CD4-positive, alpha-beta T cell treated with Interleukin-17A for 1 hour (primary cell): ENCODE measurements at places on chromosomes 7 and 10.

- no peak for DNase-seq
Observed at GRCh38 chr7:42347616-42348015, 110.6 kb upstream of the GLI3 start.

DNA sequence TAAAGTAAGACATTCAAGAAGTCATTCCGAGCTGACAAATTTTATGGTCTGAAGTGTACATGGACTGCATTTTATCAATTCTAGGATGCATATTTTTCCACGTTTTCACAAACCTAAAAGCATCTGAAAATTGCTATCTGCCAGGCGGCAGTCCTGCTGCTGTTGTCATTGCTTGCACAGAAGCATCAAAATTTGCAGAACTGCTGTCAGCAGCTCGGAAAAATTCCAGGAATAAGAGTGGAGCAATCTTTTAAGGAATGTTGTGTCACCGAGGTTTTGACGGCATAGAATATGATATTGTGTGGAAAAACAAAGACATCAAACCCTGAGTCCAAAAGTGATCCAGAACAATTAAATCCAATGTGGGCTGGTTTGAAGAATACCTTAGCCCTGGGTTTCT lies 61.4 kb downstream of the CHCHD3 start:
- DNase-seq: no peak

DNA sequence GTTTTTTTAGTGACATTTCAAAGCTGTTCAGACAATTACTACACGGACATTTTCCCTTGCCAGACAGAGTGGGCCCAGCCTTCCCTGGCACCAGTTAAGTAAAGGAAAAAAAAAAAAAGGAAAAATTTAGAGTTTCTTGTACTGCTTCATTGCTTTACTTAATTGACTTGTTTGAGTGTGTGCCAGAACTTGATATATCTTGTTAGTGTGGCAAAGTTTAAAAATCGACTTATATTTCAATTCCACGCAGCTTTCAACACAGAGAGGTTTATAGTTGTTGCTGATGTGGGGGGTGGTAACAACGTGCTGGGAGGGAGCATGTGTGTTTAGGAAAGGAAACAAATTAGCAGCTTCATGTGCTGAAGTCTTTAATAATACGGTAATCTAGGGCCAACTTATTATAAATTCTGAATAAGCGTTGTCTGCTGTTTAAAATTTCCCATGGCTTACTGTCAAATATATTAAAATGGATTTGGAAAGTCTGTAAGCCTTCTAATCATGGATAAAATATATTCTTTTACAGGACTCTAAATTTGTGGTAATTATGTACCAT lies 1104.6 kb downstream of the SORCS3 start:
- no peak for DNase-seq

DNA sequence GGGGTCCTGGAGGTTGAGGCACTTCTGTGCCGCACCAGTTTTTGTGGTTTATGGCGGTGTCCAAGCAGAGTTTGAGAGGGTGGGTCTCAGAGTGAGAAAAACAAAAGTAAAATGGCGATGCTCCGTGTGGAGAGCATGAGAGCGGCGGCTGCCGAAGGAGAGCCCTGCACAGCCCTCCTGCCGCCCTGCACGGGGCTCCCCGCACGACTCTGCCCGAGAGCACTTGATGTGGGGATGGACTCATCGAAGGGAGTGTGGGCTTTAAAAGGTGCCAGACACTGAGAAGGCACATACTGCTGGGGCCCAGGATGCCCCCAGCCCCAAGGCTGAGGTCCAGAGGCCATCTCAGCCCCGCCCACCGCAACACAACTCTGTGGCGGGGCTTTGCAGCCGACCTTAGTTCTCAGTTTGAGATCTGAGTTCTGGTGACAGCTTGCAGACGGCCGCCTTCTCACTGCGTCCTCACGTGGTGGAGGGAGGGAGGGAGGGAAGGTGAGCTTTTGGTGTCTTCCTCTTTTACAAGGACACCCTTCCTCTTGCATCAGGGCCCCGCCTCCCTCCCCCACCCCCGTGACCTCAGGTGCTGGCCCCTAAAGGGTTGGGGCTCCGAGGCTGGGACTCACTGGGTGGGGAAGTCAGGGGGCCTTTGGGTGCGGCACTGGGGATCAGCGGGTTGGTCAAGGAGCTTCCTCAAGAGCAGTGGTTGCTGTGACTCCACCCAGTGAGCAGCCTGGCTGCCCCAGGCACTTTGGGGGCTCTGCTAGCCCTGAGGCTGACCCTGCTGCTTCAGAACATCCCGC lies 69.1 kb downstream of the NKX6-2 start:
- no peak for DNase-seq

DNA sequence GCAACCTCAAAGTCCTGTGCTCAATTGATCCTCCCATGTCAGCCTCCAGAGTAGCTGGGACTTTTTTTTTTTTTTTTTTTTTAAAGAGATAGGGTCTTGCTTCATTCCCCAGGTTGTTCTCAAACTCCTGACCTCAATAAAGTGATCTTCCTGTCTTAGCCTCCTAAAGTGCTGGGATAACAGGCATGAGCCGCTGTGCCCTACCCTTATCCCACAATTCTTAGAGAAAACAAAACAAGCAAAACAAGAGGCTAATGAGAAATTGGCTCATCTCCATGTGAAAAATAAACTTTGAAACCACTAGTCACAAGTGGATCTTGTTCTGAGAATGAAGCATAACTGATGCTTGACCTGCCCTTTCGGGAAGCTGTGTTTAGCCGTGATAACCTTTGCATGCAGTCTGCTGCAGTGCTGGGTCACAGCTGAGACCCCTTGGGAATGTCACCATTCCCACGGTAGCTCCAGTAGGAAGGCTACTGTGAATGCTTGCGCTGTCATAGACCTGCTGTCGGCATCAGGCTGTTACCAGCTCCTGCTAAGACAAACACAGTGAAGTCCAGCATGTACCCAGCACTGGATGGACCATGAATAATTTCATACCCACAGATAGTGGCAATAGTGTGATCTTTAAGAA lies 290.7 kb upstream of the KIAA1217 start:
- DNase-seq: no peak

DNA sequence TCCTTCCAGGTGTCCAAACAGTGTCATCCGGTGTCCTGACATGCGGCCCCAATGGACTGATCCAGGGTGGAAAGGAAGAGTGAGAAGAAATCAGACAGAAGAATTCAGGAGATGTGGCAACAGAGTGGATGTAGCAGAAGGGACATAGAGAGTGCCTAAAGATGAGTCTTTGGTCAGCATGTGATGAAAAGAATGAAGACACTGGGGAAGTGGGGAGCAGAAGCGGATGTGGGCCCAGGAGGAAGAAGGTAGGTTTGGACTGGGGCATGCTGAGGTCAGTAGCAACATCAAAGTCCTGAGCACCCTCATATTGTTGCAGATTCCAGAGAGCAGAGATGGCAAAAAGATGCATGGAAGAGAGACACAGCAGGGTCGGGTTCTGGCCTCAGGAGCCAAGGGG lies 71.8 kb upstream of the STEAP1B start:
- DNase-seq: no peak

DNA sequence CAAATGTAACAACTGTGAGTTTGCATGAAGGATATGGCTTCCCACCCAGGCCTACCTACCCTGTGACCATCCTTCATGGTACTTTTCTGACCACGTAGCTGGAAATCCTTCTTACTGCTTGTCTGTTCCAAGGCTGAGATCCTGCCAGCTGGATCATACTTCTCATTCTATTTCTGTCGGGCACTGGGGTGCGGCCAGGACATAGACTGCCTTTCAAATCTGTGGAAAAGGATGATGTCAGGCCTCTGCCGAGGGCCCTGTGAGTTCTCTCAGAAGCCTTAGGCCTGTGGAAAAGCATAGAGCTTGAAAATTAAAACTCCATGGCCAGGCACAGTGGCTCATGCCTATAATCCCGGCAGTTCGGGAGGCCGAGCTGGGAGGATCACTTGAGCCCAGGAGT lies 10.0 kb downstream of the VWC2 start:
- DNase-seq: no peak

DNA sequence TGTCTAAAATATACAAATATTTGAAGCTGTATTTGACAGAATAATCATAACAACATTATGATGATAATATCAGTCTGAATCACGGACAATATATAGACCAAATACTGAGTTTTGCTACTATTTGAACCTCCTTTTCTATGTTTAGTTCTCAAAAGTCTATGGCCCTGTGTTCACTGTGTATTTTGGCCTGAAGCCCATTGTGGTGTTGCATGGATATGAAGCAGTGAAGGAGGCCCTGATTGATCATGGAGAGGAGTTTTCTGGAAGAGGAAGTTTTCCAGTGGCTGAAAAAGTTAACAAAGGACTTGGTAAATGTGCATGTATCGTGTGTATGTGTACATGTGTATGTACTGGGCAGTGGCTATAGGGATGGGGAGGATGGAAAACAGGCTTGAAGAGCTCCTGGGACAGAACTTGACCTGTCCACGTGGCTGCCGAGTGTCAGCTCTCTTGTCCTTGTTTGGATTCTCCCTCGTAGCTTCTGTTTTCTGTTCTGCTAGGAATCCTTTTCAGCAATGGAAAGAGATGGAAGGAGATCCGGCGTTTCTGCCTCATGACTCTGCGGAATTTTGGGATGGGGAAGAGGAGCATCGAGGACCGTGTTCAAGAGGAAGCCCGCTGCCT lies 4.2 kb downstream of the CYP2C18 start:
- no peak for DNase-seq

DNA sequence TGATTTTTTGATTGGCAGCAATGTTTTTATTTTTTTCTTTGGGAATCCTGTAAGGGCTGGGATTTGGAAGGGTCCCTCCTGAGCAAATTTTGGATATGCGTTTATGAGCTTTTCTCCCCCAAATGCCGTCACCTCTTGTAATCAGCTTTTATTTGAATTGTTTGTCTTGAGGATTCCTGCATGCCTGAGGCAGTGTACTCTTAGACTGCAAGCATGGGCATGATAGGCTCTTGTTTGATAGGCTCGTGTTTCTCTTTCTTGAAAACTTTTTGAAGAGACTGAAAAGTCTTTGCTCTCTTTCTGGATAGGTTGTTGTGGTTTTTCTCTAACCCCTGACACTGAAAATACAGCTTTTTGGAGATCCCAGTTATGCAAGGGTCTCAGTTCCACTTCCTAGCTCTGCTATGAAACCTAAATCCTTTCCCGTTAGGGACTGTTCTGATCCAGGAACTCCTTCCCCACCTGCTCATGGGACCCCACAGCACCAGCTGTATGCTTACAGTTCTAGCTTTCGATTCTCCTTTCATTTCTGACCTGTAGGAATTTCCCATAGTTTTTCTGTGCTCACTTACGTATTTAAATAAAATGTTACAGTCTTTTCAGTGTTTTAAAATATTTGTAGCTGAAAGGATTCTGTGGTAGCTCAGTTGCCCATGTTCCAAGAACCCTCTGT lies 17.2 kb downstream of the TSPAN13 start:
- DNase-seq: no peak

- no peak for DNase-seq
Observed at GRCh38 chr7:27614095-27614494, 48.6 kb downstream of the HIBADH start.

- no peak for DNase-seq
Observed at GRCh38 chr7:134691546-134692343, 45.1 kb downstream of the BPGM start.

GRCh38 chr7:155829796-155830470 lies 17.7 kb upstream of the SHH start:
- DNase-seq: no peak

GRCh38 chr7:76272851-76273497 lies 29.5 kb upstream of the HSPB1 start:
- no peak for DNase-seq

DNA sequence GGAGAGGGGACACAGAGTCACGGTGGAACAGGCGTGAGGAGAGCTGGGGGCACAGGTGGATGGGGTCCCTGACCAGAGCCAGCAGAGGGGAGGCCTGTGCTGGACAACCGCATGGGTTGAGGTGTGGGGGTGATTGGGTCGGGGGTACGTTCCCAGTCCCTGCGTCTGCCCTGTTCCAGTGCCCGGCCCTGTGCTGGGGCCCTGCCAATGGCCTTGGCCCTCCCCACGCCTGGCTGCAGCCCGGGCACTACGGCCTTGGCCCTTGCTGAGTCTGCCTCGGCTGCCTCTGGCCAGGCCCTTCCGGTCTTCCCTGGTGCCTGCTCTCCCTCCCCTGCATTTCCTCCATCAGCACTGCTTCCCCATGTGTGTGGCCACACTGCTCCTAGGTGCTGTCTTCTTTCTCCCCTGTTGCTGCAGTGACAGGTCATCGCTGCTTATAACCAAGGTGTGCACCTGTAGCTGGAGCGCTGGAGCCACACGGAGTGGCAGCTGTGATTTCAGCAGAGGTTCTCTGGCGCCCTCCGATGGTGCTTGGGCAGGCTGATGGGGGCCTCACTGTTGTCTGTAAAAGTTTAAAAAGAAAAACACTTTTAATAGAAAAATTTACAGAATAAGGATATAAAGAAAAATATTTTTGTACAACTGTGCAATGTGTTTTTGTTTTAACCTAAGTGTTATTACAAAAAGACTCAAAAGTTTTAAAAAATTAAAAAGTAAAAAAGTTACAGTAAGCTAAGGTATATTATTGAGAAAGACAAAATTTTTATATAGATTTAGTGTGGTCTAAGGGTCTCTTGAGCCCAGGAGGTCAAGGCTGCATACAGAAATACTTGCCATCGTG lies 45.2 kb upstream of the BHLHA15 start:
- DNase-seq: peak; percentile 48

DNA sequence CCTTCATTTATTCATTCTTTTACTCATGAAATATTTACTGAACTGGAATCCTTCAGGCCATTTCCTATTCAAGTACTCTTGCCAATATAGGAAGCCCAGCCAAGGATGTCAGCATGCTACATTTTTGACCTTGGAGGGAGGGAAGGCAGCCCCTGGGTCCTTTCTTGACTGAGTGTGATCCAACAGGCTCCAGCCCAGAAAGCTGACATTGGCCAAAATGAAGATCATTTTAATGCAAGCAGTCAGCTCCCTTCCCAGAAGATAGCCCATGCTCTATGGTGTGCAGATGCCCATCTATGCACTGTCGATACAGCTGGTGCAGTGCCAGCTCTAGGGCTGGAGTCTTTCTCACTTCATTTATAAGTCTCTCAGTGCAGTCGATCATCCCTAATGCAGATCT lies 646.0 kb downstream of the KCNMA1 start:
- no peak for DNase-seq

- no peak for DNase-seq
Observed at GRCh38 chr10:59674215-59674836, 35.3 kb downstream of the SLC16A9 start.

GRCh38 chr7:116499168-116500077 lies at the start of gene CAV2:
Gene CAV2, plus strand, starts transcription at chr7:116499738. Its CDS starts 44 bp downstream, at chr7:116499782.
- no peak for DNase-seq

GRCh38 chr7:390761-391410 lies 100.9 kb downstream of the FOXL3 start:
- no peak for DNase-seq

DNA sequence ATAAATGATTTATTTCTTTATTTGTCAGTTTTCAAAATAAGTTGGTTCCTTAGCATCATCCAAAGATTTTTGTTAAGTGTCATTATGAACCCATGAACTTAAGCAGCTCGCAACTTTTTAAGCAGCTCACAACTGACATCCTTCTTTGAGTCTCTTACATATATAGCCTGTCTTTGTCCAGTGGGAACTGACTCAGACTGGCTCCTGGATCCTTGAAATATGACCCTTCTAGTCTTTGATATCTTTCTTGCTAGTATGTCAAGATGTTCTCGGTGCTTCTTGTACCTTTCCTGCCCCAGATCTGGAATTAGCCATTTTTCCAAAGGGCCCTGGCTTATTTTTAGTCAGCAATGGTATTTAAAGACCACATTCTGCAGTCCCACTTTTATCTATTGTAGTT lies 53.9 kb upstream of the ARID5B start:
- DNase-seq: no peak

- DNase-seq: no peak
Observed at GRCh38 chr7:98334081-98334480, 52.6 kb downstream of the BRI3 start.
